ENCODE measurements at places on chromosomes 12 and 14.

DNA sequence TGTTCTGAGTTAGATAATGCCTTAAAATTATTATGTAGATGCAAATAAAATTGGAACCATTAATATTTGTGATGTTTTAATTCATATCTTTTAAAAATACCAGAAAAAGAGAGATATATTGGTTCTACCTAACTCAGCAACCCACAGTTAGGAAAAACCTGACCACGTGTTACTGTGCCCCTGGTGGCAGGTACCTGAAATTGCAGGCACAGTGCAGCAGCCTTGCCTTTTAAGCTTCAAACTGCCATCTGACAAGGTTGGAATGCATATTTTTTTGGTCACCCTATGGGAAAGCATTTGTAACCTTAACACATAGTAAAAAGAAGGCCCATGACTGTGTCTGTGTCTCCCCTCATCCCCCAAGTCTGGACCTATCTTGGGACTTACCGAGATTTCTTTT lies 109.4 kb upstream of the NOS1 start:
- no peak for DNase-seq

- DNase-seq, result no peak
Observed at GRCh38 chr12:93689076-93689834, 12.1 kb downstream of the CRADD start.

DNA sequence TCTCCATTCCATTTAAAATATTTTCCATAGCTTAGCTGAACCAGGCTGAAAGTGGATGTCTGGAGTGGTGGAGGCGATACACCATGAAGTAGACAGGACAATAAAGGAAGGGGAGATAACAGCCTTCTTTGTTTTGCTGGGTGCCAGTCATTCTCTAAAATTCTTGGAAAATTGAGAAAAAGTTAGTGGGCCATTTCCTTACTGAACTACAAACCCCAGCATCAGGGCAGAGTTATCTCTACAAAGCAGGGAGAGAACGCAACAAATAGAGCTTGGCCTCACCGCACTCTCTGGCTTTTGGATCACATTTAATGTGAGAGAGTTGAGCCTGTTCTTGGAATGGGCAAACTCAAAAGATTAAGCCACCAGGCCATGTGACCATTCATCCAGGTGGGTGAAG lies 41.2 kb upstream of the LRRC10 start:
- DNase-seq, result no peak

GRCh38 chr12:114555451-114555850 lies 128.5 kb downstream of the TBX3 start:
- DNase-seq, result no peak

DNA sequence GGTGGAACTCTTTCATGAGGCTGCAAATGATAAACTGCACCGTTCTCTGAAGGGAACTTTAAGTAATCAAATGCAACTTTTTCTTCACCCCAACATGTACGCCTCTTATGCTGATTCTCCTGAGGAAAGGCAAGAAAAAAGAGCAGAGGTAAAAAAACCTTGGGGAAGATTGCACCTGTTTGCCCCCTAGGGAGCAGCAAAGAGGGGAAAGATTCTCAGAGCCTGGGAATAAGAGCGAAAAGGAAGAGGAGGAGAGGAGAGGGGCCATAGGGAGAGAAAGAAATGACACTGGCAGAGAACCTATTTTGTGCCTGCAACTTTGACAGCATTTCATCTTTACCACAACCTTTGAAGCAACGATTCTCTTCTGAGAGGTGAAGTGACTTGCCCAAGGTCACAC lies 254.6 kb downstream of the KSR2 start:
- DNase-seq, result no peak

Data from AG09319 (cell line).